Stimulated activated CD4-positive, alpha-beta T cell treated with anti-CD3 and anti-CD28 coated beads, Interleukin-1b, Interleukin-23, amount 100 ng/mL, for 1 hour (primary cell): ENCODE measurements at places on chromosomes 1 and 21.

- no peak for DNase-seq
Observed at GRCh38 chr21:43808832-43809251, 19.5 kb downstream of the RRP1 start.

DNA sequence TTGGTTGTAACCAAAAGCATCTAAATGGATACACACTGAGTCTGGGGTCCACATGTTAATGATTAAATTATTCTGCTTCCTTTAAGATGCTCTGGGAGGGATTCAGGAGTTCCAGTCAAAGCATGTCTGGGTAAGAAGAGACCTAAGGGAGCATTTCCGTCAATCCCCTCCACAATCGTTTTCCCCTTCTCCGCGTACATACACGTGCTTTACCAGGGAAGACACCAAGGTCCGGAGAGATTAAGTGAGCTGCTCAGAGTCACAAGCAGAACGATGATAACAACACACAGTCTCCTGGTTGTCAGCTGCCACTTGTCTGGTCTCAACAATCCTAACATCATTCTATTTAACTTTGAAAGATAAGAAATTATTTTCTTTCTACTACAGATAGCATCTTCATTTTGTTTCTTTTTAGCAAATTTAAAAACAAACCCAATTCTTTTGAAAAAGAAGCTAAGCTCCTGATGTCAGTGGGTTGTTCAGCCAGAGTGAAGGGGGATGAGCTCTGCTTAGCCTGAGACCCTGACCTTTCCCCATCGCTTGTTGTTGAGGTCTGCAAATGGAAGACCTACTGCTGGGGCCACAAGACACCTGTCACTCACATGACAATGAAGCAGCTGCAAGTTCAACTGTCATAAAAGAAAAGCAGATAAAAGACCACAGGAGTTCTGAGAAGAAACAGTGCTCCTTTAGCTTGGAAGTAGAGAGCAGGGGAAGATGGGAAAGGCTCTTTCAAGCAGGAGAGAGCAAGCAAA lies 4.5 kb downstream of the PAFAH2 start:
- DNase-seq = no peak

DNA sequence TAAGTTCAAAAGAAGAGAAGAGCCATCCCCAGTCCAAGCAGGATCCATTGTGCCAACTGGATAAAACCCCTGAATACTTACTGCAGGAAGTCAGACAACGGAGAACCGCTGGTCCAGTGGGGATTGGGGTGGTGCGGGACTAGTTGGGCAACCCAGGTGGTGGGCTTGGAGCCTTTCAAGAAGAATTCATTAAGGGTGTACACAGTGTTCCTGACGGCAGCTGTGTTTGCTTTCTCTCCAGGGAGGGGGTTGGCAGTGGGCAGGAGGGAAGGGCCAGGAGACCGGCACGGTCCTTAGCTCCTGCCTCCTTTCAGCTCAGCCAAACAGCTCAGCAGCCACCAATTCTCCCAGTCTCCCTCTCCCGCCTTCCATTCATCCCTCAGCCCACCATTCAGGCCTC lies 7.1 kb upstream of the CDK18 start:
- no peak for DNase-seq

- DNase-seq = no peak
Observed at GRCh38 chr1:159084867-159085266, 8.3 kb upstream of the AIM2 start.

GRCh38 chr21:41166884-41167283 lies 1.1 kb upstream of the BACE2 start:
- no peak for DNase-seq

- DNase-seq = no peak
Observed at GRCh38 chr1:13763222-13763621, 63.2 kb downstream of the PRDM2 start.

- DNase-seq = no peak
Observed at GRCh38 chr1:20785907-20786252, 1.2 kb downstream of the HP1BP3 start.

DNA sequence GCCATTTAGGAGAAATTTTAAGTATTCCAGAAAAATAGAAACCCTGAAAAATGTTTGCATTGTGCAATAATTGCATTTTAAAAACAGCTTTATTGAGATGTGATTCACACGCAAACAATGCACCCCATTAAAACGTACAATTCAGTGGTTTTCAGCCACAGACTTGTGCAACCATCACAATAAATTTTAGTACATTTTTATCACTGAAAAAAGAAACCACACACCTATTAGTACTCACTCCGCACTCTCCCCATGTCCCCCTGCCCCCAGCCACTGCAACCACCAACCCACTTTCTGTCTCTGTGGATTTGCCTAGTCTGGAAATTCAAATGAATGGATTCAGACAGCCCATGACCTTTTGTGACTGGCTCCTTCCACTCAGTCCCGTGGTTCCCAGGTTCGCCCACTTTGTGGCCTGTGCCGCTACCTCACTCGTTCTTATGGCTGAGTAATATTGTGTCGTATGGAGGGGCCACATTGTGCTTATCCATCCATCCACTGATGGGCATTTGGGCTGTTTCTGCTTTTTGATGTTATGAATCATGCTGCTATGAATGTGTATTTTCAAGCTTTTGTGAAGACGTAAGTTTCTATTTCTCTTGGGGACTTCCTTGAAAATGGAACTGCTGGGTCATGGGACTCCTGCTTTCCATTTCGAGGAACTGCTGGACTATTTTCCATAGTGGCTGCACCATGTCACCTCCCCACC lies 147.7 kb upstream of the ARHGEF16 start:
- no peak for DNase-seq

GRCh38 chr1:108554682-108555427 lies 5.0 kb upstream of the EEIG2 start:
- no peak for DNase-seq

- DNase-seq = no peak
Observed at GRCh38 chr1:168795681-168796080, 66.7 kb upstream of the DPT start.

DNA sequence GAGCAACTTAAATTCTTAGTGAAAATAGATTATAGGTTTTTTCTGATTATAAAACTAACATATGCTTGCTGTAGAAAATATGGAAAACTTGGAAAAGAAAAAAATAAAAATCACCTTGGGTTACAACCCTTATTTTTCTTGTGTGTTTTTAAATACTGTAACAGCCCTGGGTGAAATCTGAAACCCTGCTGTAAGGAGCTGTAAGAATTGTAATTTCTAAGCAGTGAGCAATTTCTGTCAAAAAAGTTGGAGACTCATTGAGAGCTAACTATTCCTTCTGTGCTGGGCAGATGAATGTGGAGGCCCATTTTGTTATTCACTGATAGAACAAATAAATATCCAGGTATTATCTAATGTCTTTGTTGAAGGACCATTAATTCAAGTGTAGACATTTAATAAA lies 42.6 kb downstream of the ADCY10 start:
- no peak for DNase-seq

DNA sequence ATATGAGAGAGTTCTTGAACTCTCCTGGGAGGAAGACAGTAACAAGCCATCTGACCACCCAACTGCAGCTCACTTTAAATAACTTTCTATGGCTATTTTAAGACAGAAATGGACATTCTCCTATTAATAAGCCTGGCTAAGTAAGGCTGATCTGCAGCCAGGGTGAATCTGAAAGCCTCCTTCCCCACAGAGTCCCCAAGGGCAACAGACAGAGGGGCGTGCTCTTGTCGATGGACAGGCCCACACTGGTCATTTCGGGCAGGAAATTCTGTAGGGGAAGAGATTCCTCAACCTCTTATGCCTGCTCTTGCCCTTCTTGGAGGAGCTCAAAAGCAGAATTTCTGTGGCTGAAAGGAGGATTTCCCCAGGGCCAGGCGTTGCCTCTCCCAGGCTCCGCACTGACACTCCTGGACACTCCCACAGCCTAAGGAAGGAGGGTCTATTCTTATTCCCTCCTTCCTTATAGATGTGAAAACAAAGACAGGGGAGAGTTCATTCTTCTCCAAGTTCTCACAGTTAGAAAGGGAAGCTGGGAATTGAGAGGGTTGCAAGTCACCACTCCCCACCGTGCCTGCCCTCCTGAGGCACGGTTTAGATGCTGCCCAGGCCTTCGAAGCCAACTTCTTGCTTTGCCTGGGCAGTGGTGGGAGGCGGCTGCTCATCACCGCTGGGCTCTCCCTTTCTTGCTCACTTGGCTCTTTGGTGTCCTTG lies 17.9 kb upstream of the KANK4 start:
- no peak for DNase-seq

DNA sequence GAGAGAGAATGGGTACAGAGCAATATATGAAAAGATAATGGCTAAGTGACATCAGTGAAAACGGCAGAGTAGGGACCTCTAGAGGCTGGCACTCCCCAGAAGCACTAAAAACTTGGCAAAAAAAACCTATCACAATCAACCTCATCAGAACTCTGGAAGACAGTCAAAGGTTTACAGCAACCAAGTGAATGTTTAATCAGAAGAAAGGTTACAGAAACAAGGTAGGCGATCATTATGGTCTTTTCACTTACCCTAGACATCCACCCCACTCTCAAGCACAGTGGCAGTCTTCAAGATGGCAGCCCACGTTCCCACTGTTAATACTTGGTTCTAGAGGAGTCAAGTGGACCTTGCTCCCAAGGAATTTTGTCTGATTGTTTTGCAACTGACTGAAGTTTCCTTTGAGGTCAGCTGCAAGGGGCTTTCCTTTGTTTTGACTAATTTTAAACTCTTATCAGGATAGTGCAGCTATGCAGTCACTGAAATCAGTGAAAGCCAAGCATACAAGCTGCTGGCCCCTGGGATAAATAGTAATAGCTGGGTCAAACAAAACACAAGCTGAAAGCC lies 7.2 kb downstream of the KIFAP3 start:
- no peak for DNase-seq

DNA sequence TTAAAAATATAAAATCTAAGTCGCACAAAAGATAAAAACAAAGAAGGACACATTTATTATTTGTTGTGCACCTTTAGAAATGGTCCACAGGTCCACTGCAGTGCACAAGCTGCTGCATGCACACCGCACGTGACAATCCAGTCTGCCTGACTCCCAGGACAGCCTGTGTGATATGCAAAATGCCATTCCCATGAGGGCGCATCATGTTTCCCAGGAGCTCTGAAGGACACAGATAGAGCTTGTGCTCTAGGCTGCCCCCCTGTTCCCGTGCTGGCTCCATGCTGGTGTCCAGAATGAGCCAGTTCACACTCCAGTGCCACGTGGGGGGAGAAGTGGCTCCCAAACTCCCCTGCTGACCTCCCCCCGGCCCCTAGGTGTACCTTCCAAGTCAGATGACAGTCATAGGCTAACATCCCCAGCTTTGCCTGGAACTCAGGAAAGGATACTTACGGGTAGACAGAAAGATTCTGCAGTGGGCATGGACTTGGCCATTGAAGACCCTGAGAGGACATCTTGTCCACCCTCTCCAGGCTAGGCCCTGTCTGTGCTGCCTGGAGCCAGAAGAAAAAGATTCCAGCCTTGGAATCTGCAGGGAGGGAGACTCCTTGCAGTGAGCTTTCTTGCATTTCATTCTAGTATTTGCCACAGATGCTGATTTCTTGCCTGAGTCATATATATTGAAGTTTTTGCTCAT lies 26.3 kb downstream of the RAB7B start:
- DNase-seq = no peak

- no peak for DNase-seq
Observed at GRCh38 chr1:116502671-116503314, 68.0 kb downstream of the CD58 start.

GRCh38 chr1:61081686-61082310 lies 563 bp upstream of the NFIA start:
- peak; percentile 30 for DNase-seq

DNA sequence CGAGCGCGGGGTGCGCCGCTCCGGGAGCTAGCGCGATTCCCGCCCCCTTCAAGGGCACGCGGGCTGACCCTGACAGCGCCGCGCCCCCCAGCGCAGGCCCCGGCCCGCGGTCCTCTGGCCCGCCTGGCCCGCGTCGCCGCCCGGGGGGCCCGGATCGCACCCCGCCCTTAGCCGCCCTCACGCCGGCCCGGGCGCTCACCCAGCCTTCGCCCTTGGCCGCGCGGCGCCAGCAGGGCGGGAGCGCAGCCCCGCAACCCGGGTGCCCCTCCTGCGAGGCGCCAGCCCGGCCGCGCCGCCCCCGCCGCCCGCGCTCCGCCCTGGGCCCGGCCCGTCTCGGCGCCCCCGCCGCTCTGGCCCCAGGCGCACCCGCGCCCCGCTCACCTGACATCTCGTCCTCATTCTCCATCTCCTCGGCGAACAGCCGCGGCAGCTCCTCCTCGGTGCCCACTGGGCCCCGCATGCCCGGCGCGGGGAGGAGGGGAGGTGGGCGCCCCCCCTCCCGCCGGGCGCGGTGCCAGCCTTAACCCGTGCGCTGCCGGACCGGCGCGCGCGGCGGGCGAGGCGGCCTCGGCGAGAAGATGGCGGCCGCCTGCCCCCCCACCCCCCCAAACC lies 451 bp downstream of the CHD5 start:
- no peak for DNase-seq

DNA sequence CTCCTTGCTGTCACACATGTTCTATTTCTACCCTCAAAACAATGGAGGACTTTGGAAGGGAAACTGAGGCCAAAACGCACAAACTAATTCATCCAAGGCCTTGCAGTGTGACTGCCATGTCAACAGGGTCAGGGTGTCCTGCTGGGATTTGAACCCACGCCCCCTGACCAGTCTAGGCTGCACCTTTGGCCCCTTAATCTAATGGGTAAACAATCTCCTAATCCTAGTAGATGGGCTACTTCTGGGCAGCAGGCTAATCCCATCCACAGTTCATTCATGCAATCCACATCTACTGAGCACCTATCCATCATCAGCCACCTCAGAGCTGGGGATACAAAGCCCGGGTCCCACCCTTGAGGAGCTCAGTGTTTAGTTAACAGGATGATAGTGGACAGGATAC lies 17.0 kb upstream of the LEFTY2 start:
- no peak for DNase-seq
